ENCODE measurements at places on chromosomes 16 and 17. TPM values are rescaled to one million over a fixed set of nuclear protein-coding genes. Genes with fewer than 3 reads are reported as not detected.

DNA sequence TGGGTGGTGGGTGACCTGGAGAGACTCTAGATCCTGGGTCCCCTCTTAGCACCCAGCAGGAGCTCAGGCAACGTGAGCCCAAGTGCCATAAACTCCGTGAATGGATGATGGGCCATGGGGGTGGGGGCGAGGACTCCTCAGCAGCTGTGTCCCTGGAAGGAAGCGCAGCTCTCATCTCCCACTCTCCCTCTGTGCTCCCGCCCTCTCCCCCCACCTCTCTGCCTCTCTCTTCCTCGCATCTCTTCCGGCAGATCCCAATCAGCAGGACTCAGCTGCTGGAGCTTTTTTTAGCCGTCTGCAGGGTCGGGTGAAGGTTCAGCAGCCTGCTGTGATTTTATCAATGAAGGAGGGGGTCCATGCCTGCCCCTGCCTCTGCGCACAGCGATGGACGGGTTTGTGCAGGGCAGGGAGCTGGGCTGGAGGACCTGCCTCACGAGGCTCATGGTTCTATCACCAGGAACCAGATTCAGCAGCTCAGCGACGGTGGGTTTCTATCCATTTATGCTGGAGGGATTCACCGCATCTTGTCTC, 8.3 kb downstream of the CCR7 start:
- peak; percentile 31 for DNase-seq

GRCh38 chr16:27302126-27302525, 11.6 kb upstream of the IL4R start:
- no peak for DNase-seq

DNA sequence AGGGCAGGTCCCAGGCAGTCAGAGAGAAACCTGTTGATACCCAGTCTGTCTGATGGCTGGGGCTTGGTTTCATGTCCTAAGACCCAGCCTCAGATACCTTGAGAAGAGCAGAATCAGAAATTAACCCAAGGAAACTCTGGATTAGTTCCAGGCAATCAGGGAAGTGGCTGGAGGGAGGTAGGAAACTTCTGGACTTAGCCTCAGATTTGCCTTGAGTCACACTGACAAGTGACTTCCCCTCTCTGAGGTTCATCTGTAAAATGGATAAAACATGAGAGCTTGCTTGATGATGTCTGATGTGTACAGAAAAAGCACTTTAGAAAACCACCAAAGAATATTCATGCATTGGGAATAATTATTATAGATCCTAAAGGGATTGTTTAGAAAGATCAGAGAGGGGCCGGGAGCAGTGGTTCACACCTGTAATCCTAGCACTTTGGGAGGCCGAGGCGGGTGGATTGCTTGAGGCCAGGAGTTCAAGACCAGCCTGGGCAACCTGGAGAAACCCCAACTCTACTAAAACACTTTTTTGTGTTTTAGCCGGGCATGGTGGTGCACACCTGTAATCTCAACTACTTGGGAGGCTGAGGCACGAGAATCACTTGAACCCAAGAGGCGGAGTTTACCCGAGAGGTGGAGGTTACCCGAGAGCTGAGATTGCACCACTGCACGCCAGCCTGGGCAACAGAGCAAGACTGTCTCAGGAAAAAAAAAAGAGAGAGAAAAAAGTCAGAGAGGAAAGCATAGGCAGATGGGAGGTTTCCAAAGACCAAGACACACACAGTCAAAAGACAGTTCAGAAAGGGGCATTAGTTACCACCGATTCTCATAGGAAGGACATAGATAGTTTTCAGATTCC, 3.8 kb downstream of the CIITA start:
- DNase-seq, result no peak

- DNase-seq, result no peak
Measured at GRCh38 chr16:19481296-19481695, 40.6 kb downstream of the GDE1 start.

DNA sequence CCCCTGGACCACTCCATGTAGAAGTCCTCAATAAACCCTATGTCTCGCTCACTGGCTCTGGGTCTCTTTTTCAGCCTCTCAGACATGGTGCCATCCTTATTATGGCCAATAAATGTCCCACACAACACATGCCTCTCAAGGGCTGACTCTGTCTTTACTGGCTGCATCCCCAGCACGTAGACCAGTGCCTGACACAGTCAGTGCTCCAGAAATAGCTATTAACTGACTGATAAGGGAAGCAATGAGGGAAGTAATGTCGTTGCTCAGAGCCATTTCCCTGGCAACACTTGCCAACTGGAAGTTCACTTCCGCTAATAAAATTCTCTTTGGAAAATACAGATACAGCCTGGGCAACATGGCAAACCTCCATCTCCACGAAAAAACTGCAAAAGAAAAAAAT, 19.1 kb upstream of the APOH start:
- DNase-seq, result no peak

DNA sequence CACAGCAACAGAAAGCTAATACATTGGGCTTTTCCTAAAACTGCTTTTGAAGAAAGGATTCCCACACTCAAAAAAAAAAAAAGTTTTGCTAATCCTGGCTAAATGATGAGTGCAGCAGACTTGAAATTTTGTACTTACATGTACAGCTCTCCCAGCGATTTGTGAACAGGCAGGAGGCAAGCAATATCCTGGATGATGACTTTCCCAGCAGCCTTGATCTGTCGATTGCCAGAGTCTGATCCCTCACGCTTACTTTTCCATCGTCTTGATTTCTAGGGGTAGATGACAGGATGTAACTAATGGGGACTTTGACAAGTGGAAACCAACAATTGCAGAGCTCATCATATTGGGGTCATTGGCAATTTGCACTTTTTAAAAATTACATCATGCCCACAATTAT, 91.4 kb downstream of the WDR59 start:
- no peak for DNase-seq

DNA sequence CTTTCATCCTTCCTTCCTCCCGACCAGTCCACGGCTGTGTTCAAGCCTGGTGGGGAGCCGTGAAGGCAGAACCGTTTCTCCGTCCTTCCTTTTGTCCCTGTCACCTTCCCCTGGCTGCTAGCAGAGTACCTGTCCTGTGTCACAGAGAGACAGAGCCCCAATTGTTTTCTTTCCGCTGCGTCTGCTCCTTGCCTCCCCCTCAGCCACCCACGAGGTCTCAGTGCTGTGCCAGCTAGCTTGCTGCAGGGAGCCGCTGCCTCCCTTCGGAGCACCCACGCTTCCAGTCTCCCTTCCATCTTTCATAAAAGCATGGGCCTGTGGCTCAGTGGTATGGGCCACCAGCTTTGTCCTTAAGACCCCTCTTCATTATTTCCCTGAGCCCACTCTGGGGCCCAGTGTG, 62.2 kb downstream of the MPRIP start:
- DNase-seq, result no peak

DNA sequence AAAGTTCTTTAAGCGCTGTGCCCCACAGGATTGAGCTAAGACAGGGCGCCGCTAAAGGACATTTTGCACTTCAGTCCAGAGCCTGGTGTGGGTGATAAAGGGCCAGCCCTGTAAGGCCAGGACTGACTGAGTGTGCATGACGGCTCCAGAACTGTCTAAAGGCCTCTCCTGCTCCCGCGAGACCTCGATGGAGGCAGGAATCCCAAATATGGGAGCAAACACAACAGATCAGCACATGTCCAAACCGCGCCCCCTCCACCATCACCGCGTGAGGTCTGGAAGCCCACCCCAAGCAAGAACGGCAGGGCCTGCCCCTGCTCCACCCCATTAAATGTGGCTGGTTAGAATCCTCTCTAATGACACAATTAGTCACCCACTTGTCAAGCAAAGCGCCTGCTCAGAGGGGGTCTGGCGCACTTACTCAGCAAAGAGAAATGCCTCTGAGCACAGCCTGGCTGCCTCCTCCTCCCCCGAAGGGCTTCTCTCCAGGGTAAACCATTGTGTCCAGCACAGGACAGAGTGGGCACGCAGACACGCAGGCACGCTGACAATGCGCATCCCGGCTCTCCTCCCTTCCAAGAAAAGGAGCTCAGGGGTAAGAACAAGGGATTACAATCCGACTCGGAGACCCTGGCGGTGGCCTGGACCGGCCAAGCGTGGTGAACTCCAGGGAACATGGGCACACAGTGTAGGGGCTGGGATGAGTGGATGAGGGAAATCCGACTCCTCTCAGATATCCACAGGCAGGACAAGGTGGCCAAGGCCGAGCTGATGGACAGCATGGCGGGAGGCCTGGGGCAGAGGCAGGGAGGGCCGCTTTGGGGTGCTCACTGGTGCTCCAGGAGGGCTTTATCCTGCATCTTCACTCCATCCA, 1.5 kb downstream of the MXRA7 start:
- DNase-seq, result no peak

DNA sequence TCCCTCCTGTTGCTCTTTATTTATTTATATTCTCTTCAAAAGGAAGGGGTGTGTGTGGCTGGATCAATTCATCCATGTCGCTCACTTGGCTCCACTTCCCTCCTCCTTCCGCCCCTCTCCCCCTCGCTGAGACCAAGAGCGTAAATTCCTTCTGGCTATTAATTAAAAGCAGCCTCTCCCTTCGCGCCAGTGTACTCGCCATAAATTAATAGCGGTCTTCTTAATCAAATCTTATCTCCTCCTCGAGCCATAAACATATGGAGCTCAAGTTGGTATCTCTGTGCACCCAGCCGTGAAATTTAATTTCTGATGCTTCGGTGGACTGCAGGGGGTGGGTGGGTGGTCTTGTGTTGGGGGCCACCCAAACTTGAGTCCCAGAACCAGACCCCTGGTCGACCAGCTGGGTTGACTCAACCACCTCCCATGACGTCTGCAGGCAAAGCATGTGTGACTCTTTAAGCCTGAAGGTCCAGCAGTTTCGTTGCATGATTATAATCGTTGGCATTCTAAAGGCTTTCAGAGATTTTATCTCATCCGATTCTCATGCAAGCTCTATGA, 57.9 kb downstream of the SDK2 start:
- DNase-seq, result no peak

Gene FNDC8
- not detected for polyA plus RNA-seq

Gene GDPD3
- polyA plus RNA-seq, result 0.71 TPM

Gene CD300LB
- polyA plus RNA-seq, result not detected

Gene TSNAXIP1
- 1.5 TPM for polyA plus RNA-seq

Gene CDH3
- not detected for polyA plus RNA-seq
